ENCODE measurements at places on chromosomes 5 and 9.

DNA sequence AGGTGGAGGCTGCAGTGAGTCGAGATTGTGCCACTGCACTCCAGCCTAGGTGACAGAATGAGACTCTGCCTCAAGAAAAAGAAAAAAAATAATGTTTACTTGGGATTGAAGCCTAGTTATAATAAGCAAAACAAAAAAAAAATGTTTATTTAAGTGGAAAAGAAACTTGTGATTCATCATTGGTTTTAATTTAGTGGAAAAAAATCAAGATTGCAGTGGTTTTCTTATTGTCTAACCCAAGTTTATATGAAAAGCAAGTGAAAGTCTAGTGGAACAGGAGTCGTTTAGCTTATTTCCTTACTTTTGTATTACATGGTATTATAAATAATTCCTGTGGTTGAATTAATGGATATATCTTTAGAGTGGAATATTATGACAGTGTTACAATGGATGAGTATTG lies 8.4 kb downstream of the CNOT8 start:
- no peak for DNase-seq

GRCh38 chr5:53481887-53482716 lies 1.7 kb downstream of the FST start:
- DNase-seq = peak; percentile 60

- DNase-seq = no peak
Measured at GRCh38 chr5:159533197-159533596, 202.9 kb upstream of the IL12B start.

DNA sequence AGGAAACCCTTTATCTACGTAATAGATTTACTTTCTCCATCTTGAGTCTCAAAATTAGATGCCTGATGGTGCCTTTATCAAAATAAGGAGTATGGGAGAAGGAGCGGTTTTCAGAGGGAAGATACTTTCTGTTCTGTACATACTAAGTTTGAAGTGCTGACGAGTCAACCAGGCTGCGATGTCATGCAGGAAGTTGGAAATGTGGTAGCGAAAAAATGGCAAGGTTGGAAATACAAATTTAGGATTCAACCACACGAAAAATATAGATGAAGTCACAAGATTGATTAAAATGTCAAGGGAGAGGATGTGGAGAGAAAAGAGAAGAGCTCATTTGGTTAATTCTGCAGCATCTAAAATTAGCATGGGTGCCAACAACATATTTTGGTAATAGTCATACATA lies 129.5 kb downstream of the FOXD1 start:
- no peak for DNase-seq

DNA sequence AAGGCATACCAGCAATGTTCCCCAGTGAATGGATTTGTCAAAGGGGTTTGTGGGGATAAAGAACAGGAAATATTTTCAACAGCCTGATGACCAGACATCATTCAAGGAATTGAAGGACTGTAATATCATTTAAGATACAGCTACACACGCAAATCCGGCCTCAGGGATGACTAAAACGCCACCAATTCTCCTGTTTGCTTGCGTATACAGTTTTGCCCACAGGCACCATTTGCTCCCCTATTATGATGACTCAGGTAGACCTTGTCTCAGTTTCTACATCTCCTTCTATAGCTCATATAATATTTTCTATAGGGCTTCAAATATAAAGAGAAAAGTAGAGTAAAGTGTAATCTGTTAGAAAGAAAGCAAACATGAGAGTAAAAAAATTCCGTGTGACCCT lies 29.7 kb upstream of the ITGA1 start:
- no peak for DNase-seq

DNA sequence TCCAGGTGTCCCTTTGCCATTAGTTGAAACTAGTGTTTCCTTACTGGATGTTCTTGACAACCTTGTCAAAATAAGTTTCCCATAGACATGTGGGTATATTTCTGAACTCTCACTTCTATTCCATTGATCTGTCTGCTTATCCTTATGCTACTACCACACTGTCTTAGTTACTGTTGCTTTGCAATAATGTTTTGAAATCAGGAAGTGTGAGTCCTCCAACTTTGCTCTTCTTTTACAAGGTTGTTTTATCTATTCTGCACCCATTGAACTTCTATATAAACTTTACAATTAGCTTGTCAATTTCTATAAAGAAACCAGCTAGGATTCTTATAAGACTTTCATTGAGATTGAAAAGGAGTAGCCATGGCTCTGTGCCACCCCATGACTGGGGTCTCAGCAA lies 24.3 kb downstream of the CD14 start:
- no peak for DNase-seq

GRCh38 chr5:133470841-133471240 lies 141.5 kb downstream of the FSTL4 start:
- DNase-seq = no peak

DNA sequence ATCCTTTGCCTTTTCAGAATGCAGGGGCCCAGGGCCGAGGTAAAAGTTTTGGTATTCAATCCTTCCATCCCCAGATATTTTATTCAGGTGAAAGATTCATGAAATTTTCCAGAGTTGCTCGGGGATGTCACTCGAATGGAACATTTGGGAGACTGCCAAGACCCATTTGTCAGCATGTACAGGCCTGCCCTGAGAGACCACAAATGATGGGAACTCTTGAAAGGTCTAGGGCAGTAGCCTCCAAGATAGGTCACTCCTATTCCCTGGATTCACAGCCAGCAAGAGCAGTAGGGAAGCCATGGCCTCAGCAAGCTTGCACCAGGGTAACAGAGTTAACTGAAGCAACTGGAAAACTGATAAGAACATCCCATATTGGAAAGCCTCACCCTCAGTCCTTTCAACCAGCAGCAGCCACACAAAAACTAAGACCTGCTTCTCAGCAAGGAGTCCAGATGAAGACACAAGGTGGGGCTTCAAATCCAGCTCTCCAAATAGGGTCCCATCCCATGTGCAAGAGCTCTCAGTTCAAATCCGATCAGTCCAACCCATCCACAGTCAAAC lies 12.5 kb downstream of the CARD6 start:
- no peak for DNase-seq

DNA sequence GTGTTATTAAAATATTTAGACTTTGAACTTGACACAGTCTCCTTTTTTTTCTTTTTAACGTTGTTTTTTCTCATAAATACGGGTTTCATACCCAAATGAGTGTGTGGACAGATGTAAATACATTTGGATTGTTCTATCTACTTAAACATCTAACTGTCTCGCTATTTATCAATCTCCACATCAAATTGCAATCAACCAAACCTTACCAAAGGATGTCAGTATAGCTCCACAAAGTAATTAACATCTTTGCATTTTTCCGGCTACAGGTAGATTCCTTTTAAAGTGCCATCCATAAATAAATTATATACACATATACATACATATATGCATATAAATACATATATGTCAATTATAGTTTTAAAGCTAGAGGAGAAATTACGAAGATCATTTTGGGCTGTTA lies 705 bp upstream of the CDH10 start:
- DNase-seq = no peak

- no peak for DNase-seq
Measured at GRCh38 chr9:96062854-96063253, 187.4 kb downstream of the ERCC6L2 start.

Data from HAP-1 (cell line).